ENCODE measurements at places on chromosomes 4 and X.
A peak's percentile ranks its signal among the peaks of the same experiment; 100 is the strongest.

DNA sequence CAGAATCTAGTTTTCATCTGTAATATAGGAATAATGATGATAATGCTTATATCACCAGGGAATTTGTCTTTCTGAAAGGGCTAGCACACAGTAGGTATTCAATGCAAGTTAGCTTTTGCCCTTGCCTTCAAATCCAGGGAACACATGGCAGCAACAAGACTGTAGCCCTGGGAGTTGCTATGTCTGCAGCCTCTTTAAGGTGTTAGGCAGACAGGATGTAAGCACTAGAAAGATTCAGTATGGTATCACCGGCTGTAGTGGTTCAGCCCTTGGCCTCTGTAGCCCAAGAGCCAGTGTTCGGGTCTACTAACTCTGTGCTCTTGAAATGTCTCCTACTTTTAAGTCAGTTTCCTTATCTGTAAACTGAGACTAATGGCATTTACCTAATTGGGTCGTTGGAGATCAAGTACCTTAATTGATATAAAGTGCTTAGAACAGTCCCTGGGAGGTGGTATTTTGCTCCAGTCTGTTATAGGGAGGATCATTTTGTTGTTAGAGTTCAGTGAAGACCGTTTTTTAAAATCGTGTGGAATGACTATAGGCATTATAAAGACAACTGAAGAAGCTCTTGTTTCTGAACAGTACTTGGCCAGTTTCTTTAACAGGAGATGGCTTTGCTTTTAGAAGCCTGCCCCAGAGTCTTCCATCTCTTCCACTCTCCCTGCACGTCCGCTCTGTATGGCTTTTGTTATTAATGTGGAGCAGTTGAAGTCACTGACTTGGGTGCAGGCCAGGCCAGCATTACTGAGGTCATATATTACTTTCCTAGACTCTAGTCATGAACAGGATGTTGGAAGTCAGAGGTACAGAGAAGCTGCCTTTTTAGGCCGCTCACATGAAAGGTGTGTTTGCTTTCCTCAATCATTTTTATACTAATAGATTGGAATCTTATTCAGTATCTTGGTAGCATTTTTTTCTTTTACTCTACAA, 44.8 kb downstream of the GAB1 start:
- DNase-seq, result peak; percentile 43

- no peak for DNase-seq
These were observed 24.5 kb downstream of the DAPP1 start for GRCh38 chr4:99841129-99841528.

- no peak for DNase-seq
These were observed 24.8 kb upstream of the RNF4 start for GRCh38 chr4:2443956-2444740.

- DNase-seq, result no peak
These were observed 165.4 kb downstream of the SH3BGRL start for GRCh38 chrX:81367291-81367690.

GRCh38 chr4:172989984-172990820, 178.4 kb upstream of the GALNT7 start:
- no peak for DNase-seq

DNA sequence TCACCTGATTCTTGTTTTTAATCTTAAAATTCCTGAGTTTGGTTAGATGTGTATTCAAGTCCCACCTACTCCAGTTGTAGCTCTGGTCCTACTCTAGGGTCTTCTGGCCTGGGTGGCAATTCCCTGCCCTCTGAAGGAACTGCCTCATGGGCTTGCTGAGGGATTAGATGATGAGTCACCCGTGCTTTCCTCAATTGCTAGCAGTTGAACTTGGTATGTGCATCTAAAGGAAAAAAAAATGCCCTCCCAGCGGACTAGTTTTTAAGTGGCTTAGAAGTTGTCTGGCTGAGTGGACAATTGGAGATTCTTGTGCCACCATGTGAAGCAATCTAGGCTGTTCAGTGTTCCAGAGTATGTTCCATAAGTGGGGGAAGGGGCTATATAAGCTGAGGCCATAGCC, 127.0 kb downstream of the CCNG2 start:
- DNase-seq, result no peak

DNA sequence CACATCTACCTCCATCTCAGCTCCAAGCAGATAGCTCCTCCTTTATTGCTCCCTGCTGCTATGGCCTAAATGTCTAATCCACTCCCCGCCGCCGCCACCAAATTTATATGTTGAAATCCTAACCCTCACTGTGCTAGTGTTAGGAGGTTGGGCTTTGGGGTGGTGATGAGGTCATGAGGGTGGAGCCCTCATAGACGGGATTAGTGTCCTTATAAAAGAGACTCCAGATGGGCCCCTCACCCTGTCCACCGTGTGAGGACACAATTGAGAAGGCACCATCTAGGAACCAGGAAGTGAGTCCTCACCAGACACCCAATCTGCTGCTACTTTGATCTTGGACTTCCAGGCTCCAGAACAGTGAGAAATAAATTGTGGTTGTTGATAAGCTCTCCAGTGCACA, 13.6 kb upstream of the TBC1D14 start:
- DNase-seq, result no peak

GRCh38 chr4:145929415-145930178, 9.0 kb downstream of the ZNF827 start:
- DNase-seq, result no peak

GRCh38 chr4:88107406-88108107, 50.9 kb downstream of the ABCG2 start:
- no peak for DNase-seq

- peak; percentile 10 for DNase-seq
These were observed 816 bp downstream of the EREG start for GRCh38 chr4:74365761-74366160.

DNA sequence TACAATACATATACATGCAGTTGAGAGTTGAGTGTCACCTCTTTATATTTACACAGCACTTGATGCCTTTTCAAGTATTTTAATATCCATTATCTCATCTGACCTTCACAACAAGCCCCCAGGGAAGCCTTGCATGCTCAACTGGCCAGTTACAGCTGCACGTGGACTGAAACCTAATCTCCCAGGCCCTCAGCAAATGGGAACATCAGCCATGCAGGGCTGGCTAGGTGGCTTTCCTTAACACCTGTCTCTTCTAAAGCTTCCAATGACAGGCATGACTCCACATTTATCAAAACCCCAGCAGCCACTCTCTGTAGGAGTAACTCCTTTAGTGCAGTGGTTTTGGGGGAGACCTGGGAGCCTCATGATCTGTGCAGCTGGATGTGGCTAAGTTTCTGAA, 56.4 kb downstream of the PHKA2 start:
- DNase-seq, result peak; percentile 62

DNA sequence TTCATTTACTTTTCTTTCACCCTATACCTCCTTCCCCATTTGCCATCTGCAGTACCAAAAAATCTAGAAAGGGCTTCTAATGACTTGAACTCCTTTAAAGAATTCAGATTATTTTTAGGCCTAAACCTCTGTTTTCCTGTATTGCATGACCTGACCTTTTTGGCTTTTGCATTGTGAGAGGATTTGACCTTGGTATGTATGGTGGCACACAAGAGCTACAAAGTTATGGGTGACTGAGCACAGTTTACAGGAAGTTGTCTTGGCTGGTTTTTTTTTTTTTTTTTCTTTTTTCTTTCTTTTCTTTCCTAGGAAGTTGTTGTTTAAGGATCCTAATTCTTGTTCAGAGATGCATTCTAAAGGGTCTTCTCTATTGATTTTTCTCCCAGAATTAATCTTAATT, 32.0 kb upstream of the MTMR8 start:
- DNase-seq, result no peak

DNA sequence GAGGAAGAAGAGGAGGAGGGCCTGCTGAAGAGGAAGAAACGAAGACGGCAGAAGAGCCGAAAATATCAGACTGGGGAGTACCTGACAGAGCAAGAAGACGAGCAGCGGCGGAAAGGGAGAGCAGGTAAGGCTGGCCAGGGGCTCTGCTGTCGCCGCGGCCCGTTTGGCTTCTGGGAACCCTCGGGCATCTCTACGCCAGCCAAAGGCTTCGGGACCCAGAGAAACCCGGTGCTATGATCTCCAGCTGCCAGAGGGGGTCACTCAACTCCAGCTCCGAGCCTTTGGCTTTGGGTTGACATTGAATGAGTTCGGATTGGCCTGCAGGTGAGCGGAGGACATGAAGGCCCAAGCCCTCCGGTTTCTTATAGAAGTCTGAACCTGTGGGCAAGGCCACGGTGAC, 42.8 kb downstream of the BCORL1 start:
- peak; percentile 5 for DNase-seq

DNA sequence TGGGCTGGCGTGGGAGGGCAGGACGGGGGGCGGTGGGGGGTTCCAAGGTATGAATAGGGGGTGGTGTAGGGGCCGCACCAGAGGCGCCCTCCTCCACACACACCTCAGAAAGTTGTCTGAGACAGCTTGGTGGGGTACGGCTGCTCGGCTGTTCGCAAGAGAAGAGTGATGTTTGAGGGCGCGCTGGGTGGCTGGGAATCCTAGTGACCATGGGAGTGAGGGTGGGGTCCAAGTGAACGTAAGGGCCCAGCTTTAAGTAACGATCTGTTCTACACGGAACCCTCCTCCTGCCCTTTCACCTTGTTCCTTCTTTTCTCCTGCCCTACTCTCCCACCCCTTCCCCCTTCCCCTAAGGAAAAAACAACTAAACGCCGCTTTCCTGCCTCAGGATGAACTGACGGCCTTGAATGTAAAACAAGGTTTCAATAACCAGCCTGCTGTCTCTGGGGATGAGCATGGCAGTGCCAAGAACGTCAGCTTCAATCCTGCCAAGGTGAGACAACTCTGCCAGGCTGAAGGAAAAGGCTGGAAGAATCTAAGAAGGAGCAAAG, 664 bp downstream of the MED12 start:
- DNase-seq, result no peak

GRCh38 chr4:42136371-42136770, 16.1 kb downstream of the BEND4 start:
- DNase-seq, result no peak

GRCh38 chr4:152098365-152099060, 337.7 kb upstream of the GATB start:
- DNase-seq, result no peak

GRCh38 chr4:90621080-90621479, 493.9 kb downstream of the CCSER1 start:
- DNase-seq, result no peak

GRCh38 chr4:69025191-69025998, 70.9 kb upstream of the UGT2B7 start:
- no peak for DNase-seq

DNA sequence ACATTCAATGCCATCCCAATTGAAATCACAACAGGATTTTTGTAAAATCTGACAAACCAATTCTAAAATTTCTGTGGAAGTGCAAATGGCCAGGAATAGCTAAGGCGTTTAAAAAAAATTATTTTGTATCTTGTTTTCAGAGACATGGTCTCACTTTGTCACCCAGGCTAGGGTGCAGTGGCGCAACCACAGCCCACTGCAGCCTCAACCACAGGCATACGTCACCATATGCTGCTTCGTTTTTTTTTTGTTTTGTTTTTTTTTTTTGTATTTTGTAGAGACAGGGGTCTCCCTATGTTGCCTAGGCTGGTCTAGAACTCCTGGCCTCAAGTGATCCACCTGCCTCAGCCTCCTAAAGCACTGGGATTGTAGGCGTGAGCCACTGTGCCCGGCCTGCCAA, 24.5 kb downstream of the ZNF41 start:
- DNase-seq, result no peak

DNA sequence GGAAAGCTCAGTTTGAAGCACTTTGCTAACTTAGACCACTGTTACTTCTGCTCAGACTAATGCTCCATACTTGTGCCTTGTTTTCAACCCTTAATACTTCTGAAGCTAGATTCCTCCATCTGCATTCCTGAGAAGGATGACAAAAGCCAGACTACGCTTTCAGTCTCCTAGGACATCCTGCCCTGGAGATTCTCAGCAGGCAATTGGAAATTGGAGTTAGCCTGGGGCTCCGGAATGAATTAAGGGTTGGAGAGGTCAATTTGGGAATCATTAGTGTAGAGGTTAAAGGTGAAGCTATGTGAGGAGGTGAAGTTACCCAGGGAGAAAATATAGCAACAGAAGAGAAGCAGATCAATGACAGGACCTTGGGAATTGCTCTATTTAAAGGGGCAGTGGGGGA, 215.9 kb upstream of the MBNL3 start:
- DNase-seq, result no peak

DNA sequence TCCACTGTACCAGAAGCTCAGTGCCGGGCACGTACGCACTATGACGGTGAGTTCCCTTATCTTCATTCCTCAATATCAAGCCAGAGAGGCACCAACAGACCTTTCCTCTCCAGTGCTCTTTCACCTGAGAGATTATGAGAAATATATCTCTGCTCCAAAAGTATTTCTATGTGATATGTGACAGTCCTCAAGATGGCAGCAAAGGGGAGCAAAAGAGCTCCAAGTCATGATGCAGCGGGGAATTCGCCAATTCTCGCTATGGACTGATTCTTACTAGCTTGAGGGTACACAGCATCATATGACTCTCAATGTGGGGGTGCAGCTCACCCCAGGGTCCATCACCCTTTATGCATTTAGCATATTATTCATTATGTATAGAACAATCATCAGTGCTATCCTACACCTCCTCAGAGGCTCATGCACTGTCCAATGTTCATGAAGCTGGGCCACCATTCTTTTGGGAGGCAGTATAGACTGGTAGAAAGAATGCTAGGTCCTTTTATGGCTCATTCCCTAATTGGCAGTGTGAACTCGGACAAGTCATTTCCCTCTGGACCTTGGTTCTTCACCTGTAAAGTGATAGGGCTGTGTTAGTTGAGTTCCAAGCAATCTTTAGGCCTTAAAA, 12.8 kb upstream of the IQSEC2 start:
- no peak for DNase-seq

DNA sequence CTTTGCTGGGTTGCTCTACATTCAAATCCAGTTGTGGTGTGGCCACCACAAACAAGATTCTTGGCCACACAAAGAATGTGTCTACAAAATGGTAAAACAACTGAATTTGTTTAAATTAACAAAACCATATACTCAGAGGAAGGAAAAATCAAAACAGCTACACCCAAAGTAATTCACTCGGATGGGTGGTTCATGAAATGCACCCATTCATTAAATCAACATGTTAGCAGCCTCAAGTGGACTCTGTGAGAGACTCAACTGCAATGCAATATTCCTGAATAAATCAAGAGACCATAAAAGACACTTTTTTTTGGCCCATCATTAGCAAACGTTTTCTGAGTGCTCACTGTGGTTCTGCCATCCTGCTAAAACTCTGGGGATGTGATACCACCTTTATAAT, 11.2 kb upstream of the AMELX start:
- DNase-seq, result no peak

DNA sequence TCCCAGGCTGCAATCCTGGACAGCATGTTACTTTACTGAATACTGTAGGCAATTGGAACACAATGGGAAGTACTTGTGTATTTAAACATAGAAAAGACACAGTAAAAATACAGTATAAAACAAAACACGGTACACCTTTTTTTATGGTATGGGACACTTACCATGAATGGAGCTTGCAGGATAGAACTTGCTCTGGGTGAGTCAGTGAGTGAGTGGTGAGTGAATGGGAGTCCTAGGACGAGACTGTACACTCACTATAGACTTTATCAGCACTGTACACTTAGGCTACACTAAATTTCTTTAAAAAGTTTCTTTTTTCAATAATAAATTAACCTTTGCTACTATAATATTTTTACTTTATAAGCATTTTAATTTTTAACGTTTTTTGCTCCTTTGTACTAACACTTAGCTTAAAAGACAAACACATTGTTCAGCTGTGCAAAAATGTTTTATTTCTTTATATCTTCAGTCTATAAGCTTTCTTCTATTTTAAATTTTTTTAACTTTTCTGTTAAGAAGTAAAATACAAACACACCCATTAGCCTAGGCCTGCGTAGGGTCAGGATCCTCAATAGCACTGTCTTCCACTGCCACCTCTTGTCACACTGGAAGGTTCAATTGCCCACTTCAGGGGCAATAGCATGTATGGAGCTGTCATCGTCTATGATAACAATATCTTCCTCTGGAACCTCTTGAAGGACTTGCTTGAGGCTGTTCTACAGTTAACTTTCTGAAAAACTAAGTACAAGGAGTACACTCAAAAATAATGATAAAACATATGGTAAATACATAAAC, 293.5 kb upstream of the FSTL5 start:
- no peak for DNase-seq

All from SJCRH30 (cell line).